CD4-positive, CD25-positive, alpha-beta regulatory T cell (primary cell): ENCODE measurements at places on chromosomes 16 and 17.

DNA sequence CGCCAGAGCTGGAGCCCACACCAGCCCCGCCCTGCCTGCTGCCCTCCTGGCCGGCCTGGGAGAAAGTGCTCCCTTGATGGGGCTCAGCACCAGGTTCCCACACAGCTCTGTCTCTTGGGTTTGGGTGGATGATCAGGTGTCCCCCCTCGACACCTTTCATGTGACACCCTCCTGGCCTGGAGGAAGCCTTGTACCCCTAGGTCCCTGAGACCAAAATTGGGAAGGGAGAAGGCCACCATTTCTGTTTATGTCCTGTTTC, 19.4 kb upstream of the PLLP start:
- DNase-seq, result no peak

DNA sequence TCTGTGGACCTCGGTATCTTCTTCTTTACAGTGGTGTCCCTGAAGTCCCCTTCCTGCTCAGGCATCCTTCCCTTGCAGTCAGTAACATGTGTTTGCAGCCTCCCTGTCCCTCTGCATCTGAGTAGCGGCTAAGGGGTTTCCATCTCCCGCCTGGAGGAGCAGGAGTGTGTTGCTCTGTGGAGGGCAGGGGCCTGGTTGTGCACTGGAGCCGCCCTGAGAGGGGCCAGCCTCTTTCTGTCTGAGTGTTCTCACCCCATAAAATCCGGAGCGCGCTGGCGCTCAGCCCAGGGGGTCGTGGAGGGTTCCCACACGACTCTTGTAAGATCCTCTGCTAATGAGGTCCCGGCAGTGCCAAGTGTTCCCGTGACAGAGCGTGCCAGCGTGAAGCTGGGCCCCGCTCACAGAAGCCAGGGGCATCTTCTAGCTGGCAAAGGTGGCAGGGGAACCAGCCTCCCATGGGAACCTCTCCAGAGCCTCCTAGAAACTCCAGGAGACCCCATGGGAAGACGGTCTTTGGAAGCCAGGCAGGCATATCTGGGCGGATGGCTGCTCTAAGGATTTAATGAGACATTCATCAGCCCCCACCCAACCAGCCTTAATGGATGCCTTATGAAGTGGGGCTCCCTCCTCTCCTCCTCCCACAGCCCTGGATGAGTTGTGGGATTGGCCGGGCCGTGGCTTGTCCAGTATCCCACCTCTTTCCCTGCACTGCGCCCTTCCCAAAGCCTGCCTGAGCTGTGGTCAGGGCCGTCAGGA, 91.4 kb upstream of the GSE1 start:
- no peak for DNase-seq

DNA sequence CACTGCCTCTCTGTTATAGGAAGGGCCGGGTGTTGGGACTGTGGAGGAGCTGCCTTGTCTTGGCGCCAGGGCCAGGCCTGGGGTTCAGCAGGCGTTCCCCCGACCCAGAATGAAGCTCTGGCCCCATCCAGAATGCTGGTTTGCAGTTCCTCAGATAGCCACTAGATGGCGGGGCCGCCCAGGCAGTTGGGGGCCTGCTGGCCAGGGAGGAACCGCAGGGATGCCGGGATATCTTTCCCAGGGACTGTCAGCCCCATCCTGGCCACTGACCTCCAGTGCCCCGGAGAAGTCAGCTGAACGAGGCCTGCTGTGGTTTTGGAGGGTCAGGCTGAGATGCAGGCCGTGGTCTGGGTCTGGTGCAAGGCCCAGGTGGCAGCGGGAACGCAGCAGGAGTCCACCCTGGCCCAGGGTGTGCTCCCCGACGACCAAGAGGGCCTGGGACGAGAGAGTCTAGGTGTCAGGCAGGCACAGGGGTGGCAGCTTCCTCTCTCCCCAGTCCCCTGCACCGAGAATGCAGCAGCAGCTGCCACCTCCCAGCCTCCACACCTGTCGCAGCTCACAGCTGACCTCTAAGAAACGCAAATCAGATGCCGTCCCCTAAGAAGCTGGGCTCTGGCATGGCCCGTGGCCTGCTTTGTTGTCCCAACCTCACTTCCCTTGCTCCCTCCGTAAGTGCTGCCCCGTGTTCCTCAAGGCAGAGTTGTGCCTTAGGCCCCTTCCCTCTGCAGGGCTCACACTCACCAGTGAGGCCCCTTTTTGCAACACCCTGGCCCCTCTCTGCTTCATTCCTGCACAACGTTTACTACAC, 51.2 kb downstream of the RMI2 start:
- peak; percentile 58 for DNase-seq

- DNase-seq, result no peak
These were observed 11.6 kb upstream of the MARCHF10 start for GRCh38 chr17:62819511-62820221.

DNA sequence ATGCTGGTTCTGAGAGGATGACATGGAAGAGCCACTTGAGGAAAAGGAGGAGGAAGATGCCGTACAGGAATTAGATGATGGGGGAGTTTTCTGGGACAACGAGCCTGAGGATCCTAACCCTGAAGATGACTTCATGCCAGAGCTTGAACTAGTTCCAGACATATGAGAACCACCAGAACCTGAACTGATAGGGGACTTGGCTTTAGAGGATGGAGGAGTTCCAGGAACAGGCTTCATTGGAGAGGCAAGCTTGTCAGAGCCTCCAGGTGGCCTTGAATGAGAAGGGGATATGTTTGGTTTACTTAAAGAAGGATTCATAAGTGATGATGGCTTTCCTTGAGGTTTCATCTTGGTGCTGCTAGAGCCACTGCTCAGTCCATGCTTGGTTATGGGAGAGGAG, 6.9 kb upstream of the FBXL20 start:
- no peak for DNase-seq

GRCh38 chr17:81508639-81509206, 3.9 kb downstream of the ACTG1 start:
- DNase-seq, result no peak

- no peak for DNase-seq
These were observed 13.5 kb downstream of the SDR42E1 start for GRCh38 chr16:81997738-81998137.

GRCh38 chr16:912684-913613, 57.8 kb downstream of the LMF1 start:
- no peak for DNase-seq

DNA sequence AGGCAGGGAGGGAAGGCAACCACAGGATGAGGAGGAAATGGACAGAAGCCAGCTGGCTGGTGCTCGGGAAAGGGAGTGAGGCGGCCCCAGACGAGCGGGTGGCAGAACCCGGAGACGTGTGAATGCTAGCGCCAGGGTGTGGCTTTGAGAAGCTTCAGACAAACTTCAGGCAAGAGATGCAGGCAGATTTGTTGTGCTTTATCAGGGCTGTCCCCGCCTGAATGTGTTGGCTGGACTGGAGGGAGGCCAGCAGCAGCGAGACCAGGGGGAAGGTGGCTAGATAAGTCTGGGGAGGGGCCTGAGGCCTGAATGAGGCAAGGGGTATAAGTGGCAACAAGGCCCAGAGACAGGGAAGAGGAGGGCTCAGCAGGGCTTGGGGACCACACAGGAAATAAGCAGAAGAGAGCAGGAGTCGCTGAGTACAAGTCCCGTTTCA, 22.0 kb downstream of the CAMKK1 start:
- no peak for DNase-seq

DNA sequence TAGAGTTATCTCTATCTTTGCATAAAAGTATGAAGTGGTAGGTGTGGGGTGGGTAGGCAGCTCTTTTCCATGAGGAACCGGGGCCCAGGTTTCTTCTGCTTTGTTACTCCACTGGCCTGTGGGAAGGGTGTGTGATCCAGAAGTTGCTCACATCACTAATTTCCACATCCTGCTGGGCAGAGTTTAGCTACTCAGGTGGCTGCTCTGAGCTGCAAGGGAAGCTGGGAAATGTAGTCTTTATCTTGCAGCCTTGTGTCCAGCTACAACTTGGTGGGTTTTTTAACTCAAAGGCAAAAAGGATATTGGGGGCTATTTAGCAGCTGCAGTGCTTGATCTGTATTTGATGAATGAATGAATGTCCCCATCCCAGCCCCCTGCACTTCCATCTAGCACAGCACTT, 335.3 kb downstream of the SNX29 start:
- no peak for DNase-seq

DNA sequence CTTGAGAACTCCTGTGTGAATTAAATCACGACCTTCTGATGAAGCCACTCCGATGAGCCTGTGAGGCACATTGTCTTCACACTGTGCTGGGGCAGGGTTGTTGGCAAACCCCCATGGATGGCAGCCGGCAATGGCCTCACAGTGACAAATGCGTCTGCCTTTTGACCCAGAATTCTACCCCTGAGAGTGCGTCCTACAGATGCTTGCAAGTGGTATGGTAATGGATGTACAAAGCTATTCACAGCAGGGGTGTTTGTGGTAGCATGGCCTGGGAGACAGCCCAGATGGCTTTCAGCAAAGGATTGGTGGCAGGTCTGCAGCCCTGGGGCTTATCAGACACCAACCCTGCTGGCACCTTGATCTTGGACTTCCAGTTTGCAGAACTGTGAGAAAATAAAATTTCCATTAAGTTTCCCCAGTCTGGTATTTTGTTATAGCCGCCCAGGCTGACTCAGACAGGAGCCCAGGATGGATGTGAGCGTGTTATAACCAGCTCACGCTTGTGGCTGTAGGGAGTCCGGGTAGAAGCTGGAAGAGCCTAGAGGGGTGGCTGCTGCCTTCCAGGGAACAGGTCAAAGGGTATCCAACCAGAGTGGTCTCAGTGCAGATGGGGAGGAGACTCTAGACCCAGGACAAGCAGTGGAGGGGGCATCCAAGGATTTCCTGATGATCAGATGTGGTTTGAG, 10.1 kb downstream of the AFMID start:
- no peak for DNase-seq

DNA sequence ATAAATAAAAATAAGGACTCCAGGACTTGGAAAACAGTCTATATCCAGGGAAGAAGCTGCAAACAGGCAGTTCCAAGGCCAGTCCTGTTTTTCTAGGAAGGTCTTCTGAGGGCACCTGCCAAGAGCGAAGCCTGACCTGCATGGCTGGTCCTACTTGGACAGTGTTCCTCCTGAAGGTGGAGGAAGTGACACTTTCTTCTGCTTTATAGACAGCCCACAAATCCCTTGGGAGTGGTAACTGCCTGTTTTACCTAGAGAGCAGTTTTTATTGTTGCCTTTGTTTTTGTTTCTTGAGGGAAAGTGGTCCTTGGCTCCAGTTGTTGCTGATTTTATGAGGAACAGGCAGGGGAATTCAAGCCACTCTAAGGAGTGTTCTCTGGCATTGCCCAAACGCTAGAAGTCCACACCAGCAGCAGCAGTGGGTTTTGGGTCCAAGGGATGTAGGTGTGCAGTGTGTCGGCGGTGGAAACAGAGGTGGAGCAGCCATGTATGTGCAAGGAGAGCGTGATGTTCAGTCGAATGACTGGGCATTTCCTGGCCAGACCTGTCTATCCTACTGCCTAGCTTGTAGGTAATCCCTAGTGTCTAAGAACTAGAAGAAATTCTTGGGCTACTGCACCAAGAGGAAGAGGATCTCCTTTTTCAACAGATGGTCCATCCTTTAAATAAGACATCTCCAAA, 35.3 kb downstream of the LDHD start:
- DNase-seq, result no peak

- no peak for DNase-seq
These were observed 216.0 kb downstream of the PMP22 start for GRCh38 chr17:15048933-15049794.

- DNase-seq, result no peak
These were observed 1.1 kb downstream of the CHRNE start for GRCh38 chr17:4901648-4902344.

- no peak for DNase-seq
These were observed 1.3 kb upstream of the HSD17B2 start for GRCh38 chr16:82033683-82034300.

- DNase-seq, result no peak
These were observed 101.6 kb downstream of the CYTH1 start for GRCh38 chr17:78680436-78680835.

DNA sequence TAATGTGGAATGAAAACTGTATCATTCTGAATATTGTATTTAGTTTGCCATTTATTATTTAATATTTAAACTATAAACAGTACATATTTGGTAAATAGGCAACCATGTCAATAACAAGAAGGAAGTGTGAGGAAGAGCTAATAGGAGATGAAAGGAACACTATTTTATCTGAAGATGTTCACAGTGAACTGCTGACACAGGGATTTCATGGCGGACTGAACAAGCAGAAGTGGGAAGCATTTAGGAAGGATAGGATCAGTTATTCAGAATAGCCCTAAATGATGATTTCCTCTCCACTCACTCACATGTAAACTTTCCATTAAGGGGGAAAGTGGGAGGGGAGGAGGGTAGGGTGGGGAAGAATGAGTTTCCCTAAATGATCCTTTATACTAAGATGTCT, 682.4 kb downstream of the TOX3 start:
- DNase-seq, result no peak

DNA sequence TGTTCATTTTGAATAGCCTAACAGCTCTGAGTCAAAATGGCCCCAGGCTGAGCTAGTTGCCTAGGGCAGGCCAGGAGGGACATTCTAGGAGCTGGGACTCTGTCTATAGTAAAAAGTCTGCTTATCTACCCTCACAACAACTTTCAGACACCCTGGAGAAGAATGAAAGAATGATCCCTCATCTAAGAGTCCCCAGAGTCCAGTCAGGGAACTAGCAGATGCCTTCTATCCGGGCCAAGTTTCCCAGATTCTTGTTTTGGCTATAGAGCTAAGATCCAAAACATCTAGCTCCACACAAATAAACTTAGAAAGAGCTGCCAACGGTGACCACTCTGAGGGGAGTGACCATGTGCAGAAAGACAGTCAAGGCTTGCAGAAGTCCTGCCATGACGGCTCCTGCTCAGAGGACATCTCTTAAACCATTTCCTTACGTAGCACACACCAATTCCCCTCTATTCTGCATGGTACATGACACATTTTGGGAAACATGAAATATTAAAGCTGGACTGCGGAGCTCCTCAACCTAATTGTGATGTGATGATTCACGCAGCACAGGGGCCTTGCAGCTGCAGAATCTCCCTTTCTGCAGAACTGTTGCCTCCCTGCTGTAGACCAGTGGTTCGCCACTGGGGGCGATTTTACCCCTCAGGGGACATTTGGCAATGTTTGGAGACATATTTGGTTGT, 24.2 kb downstream of the FAM20A start:
- no peak for DNase-seq

DNA sequence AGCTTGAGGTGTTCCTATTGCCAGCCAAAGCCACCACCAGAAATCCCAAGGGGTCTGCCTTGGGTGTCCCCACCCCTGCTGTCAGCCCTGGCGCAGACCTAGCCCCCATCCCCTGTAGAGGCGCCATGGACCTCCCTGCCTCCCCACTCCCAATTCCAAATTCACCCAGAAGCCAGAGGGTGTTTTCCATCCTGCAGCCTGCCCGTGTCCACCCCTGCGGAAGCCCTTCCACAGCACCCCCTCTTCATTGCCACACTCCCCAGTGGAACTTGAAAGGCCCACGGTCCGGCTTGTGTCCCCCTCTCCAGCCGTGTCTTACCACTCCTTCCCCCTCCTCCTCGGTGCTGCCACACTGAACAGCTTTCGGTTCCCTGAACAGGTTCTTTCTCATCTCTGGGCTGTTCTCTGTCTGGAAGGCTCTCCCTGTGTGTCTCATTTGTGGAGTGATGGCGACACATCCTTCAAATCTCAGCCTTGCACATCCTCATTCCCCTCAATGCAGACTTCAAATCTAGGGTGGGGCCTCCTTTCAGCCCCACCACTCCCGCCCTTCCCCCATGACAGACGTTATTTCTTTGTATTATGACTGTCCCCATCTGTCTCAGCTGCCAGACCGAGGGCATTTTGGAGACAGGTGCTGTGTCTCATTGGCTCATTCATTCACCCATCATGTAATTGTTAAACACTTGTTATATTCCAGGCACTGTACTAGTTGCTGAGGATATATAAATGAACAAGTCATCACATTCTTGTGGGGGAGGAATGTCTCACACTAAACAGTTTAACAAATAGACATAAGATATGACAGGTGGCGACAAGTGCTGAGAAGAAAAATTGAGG, 36.3 kb downstream of the ADGRG5 start:
- DNase-seq, result no peak

- peak; percentile 68 for DNase-seq
These were observed 76.0 kb downstream of the ABCC1 start for GRCh38 chr16:16025214-16025968.
